ENCODE measurements at places on chromosomes 4 and X.
A peak's percentile ranks its signal among the peaks of the same experiment; 100 is the strongest.

GRCh38 chr4:2742081-2742822 lies 13.9 kb downstream of the TNIP2 start:
- DNase-seq, result no peak

DNA sequence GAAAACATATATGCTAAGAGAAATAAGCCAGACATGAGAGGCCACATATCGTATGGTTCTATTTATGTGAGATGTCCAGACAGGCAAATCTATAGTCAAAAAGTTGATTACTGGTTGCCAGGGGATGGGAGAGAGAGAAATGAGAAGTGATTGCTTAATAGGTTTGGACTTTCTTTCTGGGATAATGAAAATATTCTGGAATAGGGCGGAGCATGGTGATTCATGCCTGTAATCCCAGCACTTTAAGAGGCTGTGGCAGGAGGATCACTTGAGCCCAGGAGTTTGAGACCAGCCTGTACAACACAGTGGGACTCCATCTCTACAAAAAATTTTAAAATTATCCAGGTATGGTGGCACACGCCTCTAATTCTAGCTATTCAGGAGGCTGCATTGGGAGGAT lies 22.4 kb downstream of the RBM47 start:
- no peak for DNase-seq

- no peak for DNase-seq
Observed at GRCh38 chr4:173482330-173482931, 47.6 kb downstream of the HAND2 start.

GRCh38 chrX:39836802-39837420 lies 260.8 kb downstream of the BCOR start:
- DNase-seq, result peak; percentile 4

DNA sequence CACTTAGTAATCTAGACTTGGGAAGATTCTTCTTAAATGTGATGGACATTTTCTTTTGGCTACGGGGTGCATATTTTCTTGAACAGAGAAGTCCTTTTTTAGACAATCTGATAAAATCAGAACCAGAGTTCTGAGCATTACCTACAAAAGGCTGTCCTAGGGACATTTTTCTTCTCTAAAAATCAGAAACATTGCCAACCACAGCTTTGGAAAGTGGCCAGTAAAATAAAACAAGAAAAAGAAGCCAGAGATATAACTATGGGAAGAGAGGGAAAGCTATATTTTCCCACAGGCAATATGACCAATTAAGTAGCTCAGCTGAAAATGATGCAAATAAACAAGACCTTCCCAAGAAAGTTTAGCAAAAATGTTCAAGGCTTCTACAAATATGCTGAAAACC lies 55.9 kb downstream of the MXRA5 start:
- DNase-seq, result no peak

DNA sequence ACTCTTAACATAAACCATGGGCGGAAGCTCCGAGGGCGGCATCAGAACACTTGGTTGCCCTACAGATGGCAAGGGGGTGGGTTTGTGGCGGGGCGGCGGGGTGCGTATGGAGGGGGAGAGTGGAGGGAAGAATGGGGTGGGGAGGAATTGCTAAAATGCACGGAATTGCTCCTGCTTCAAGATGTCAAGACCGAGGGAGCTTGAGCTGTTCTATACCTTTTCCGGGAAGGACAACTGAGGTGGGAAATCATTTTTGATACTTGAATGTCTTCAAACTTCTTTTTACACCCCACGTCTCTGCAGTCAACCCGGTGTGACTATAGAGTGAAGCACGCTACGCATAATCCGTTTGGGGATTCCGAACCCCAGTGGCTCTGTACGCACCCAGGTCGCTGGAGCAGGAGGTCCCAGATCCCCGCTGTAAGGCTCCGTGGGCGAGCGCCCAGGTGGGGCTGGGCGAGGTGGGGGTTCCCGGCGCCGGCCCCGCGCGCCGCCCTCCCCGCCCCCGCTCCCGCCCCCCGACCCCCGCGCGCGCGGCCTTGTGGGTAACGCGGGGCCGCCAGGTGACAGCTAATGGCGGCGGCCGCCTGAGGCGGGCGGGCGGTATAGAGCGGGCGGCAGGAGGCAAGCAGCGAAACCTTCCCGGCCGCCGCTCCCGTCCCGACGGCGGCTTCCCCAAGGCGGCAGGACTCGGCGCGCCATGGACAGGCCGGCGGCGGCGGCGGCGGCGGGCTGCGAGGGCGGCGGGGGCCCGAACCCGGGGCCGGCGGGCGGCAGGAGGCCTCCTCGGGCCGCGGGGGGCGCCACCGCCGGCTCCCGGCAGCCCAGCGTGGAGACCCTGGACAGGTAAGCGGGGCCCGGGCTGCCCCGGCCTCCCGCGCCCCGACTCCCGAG lies at the start of gene MTMR1:
Gene MTMR1, plus strand, starts transcription at position 566 of the 894 bp plus-strand sequence. Its CDS starts 135 bp downstream, at position 701.
- DNase-seq, result peak; percentile 32

- no peak for DNase-seq
Observed at GRCh38 chr4:145315811-145316225, 135.4 kb upstream of the OTUD4 start.

DNA sequence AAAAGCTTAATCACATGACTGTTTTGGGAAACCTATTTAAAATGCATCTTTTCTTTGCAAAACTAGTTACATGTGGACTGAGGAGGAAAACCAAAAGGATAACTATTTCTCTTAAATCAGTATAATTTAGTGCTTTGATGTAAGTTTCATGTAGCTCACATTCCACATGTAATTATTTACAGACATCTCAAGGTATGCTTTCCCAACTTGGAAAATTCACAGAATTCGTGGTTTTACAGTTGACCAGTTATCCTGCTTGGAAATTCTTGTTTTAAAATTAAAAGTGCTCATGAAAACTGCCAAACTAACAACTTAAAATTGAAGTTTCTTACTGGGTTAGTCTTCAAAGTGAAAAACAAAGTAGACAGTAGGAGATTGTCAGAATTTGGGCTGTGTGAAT lies 52.4 kb downstream of the EDNRA start:
- DNase-seq, result no peak

GRCh38 chr4:153521999-153522801 lies 56.0 kb downstream of the TMEM131L start:
- peak; percentile 66 for DNase-seq

- no peak for DNase-seq
Observed at GRCh38 chrX:47241201-47242011, 8.6 kb downstream of the USP11 start.

GRCh38 chr4:63986253-63986652 lies 423.0 kb downstream of the TECRL start:
- DNase-seq, result no peak

DNA sequence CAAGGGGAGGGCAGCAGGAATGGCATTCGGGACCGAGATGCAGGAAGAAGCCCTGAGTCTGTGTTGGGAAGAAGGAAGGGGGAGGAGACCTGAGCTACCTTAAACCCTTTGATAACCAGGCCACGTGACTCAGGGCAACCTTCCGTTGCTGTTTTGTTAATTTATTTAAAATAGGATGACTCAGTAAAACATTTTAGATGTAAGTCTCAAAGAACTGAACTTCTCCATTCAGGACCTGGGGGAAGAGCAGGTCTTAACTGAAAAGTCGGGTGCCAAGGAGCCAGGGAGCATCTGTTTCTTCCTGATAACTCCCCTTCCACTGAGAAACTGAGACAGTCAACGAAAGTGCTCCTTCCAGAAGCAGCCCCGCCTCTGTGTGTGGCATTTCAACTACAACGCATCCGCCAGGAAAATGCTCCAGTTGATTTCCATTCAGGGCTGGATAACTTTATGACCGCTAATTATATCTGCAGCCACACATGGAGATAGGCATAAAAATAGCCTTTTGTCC lies 88.0 kb downstream of the IRF2 start:
- no peak for DNase-seq

DNA sequence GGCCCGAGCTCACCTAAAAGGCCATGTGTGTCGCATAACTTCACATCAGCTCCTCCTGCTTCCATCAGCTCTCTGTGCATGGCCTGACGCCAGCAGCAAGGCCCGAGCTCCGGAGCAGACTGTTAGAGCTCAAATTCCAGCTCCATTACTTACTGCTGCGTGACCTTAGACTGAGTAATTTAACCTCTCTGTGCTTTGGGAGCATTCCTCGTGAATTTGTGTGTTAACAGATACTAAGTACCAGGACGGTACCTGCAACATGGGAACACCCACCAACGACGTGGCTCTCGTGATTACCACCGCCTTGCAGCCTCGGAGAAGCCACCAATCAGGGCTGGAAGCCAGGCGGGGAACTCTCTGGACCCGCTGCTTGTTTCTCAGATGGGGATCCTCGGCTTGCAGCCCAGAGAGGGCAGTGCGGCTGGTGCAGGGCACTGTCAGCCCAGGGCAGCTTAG lies 12.9 kb downstream of the LETM1 start:
- no peak for DNase-seq

- no peak for DNase-seq
Observed at GRCh38 chr4:77225022-77225421, 68.0 kb downstream of the CCNG2 start.

- no peak for DNase-seq
Observed at GRCh38 chrX:106954041-106954440, 33.8 kb downstream of the CLDN2 start.

DNA sequence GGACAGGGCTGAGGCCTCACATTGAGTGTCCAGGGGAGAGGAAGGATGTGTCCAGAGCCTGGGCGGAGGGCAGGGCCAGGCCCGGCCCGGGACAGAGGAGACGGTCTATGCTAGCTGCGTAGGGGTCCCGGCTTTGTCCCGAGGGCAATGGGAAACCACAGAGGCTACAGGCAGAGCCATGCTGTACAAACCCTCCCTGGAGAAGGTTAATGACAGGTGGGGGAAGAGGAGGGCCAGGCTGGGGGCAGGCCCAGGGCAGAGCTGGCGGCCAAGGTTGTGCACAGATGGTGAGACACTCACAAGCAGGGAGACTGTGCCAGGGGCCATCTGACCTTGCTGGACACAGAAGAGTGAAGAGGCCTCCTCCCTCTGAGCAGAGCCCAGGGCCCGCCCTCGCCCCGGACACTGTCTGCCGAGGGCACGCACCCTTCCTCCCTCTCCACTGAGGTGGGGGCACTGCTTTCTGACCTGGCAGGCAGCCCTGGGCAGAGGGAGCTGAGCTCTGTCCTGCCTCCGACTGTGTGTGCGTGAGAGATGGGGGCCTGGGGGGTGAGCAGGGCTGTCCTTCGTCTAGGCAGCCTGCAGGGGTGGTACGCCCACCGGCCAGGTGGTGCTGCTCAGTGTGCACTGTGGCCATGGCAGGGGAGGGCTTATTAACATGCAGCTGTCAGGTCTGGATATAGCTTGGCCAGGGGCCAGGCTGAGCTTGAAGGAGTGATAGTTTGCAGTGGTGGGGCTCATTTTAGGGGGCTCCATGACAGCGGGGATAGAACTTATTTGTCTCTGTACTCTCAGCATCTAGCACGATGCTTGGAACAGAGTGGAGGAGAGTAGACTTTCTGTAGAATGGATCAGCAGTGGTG lies 75.7 kb upstream of the LRPAP1 start:
- no peak for DNase-seq

GRCh38 chrX:1584237-1585011 lies 7.0 kb upstream of the AKAP17A start:
- DNase-seq, result no peak

DNA sequence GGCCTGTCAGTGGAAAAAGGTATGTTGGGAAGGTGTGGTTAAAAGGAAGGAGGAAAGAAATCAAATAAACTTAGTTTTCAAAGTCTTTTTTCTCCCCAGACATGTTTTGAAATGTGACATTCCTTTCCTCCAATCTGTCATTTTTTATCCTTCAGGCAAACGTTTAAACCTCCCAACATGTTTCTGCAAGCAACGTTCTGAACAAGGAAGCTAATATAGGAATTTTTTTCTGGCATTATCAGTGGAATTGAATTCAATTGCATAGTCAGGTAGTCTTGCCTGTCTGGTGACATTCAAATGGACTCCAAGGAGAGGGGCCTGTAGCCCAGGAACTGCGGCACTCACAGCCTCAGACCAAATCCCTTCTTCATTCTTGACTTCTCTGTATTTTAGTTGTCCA lies 30.0 kb upstream of the RASSF6 start:
- DNase-seq, result no peak

- DNase-seq, result no peak
Observed at GRCh38 chr4:145887241-145887991, 51.2 kb downstream of the ZNF827 start.

DNA sequence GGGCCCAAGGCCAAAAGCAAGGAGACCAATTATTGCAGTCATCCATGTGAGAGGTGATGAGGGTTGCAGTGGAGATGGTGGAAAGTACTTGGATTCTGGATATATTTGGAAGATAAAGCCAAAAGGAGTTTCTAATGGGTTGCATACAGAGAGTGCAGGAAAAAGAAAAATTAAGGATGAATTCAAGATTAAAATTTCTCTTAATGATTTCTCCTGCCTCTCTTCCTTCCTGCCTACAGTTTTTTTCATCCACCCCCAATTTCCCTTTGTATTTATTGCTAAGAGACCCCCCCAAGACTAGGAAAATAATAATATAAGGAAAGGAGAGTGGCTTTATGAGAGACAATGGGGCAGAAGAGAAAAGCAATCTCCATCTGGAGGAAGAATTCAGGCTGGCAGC lies 8.6 kb upstream of the FGF5 start:
- DNase-seq, result no peak

GRCh38 chrX:153971450-153972367 lies at the start of gene HCFC1:
HCFC1 (minus strand) TSS chrX:153971818; CDS start chrX:153970840, 978 bp downstream.
- peak; percentile 90 for DNase-seq

DNA sequence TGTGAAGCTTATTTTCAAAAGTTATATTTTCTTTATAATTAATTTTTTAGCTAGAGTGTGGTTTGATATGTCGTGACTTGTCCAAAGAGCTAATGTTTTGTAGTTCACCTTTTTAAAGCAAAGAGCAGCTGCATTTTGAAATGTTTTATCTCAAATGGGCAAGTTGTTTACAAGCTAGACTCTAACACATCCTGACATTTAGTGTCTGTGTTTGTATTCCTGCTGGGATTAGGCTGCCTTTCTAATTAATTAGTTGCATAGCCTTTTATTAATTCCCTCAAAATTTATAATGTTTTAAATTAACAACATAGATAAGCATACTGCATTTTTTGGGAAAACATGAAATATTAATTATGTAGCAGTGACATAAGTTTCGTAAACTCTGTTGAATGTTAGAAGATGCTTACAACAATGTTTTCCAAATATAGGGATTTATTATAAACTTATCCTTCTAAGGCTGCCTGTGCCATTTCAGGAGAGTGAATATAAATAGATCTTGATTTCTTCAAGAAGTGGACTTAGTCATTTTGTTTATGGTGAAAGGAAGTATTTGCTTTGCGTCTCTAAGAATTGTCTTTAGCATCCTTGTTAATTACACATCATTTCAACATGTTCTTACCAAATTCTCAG lies 37.7 kb upstream of the NUDT6 start:
- DNase-seq, result no peak

DNA sequence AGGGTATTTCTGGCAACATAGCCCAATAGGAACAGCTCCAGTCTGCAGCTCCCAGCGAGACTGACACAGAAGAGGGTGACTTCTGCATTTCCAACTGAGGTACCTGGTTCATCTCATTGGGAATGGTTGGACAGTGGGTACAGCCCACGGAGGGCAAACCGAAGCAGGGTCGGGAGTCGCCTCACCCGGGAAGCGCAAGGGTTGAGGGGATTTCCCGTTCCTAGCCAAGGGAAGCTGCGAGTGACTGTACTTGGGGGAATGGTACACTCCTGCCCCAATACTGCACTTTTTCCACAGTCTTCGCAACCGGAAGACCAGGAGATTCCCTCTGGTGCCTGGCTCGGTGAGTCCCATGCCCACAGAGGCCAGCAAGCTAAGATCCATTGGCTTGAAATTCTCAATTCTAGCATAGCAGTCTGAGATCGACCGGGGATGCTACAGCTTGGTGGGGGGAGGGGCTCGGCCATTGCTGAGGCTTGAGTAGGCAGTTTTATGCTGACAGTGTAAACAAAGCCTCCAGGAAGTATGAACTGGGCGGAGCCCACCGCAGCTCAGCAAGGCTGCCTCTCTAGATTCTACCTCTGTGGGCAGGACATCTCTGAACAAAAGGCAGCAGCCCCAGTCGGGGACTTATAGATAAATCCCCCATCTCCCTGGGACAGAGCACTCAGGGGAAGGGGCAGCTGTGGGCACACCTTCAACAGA lies 14.0 kb upstream of the ADAD1 start:
- DNase-seq, result no peak

Measured in NK-92 treated with Interleukin-12 subunit alpha and Interleukin-12 subunit beta, amount 100 ng/mL, for 24 hours (cell line).